ENCODE measurements at places on chromosomes 12 and 14.

- DNase-seq, result peak; percentile 48
Observed at GRCh38 chr12:65881965-65882413, 57.7 kb downstream of the HMGA2 start.

GRCh38 chr12:46494424-46494823 lies 121.9 kb upstream of the SLC38A2 start:
- no peak for DNase-seq

GRCh38 chr12:46562625-46563225 lies 190.2 kb upstream of the SLC38A2 start:
- no peak for DNase-seq

GRCh38 chr12:22759769-22760674 lies 135.1 kb downstream of the ETNK1 start:
- no peak for DNase-seq

- no peak for DNase-seq
Observed at GRCh38 chr14:102573591-102574046, 18.8 kb upstream of the RCOR1 start.

GRCh38 chr12:56104815-56105608 lies 653 bp downstream of the PA2G4 start:
- DNase-seq, result no peak

- DNase-seq, result no peak
Observed at GRCh38 chr12:40185303-40185693, 39.5 kb upstream of the LRRK2 start.

DNA sequence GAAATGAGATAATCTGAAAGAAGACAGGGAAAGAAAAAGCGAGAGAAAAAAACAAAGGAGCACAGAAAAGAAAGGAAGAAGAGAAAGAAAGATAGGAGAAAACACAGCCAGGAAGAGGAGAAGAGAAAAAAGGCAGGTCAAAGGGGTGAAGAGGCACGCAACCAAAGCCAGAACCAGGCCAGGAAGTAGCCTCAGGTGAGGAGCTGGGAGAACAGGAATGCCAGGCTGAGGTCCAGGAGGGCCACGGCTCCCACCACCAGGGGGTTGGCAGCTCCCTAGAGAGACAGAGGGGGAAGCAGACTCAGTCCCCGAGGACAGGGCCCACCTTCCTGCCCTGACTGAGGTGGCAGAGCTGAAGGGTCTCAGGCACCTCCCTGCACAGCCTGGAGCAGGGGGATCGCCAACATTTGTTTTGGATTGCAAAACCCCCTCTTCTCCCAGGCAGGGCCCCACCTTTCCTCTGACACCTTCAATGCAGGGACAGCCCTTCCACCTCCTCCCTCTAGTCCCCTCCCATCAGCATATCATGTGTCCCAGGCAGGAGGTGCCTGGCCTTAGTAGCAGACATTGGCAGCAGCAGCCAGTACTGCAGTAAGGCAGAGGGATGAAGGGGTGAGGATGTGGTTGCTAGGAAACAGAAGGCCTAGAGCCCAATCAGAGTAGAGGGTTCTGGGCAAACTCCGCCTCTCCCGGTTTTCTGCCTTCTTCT lies 2.0 kb upstream of the AP1G2 start:
- peak; percentile 57 for DNase-seq

DNA sequence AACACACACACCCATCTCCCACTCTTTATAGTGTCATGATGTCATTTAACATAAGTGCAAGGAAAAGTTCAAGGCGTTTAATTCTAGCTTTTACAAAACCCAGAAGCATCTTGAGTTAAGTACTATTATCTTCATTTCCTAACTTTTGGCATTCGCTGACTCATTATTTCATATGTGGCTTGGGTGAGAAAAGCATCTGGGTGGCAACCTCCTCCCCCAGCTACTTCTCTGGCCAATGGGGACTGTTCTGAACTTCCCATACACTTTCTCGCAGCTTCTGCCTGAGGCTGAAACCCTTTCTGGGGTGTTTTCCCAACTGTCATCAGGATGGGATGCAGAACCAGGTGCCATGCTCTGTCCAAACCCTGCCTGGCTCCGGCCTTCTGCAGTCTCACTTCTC lies 2.8 kb upstream of the MARK3 start:
- no peak for DNase-seq

GRCh38 chr12:38448991-38449390 lies 132.4 kb downstream of the ALG10B start:
- no peak for DNase-seq

DNA sequence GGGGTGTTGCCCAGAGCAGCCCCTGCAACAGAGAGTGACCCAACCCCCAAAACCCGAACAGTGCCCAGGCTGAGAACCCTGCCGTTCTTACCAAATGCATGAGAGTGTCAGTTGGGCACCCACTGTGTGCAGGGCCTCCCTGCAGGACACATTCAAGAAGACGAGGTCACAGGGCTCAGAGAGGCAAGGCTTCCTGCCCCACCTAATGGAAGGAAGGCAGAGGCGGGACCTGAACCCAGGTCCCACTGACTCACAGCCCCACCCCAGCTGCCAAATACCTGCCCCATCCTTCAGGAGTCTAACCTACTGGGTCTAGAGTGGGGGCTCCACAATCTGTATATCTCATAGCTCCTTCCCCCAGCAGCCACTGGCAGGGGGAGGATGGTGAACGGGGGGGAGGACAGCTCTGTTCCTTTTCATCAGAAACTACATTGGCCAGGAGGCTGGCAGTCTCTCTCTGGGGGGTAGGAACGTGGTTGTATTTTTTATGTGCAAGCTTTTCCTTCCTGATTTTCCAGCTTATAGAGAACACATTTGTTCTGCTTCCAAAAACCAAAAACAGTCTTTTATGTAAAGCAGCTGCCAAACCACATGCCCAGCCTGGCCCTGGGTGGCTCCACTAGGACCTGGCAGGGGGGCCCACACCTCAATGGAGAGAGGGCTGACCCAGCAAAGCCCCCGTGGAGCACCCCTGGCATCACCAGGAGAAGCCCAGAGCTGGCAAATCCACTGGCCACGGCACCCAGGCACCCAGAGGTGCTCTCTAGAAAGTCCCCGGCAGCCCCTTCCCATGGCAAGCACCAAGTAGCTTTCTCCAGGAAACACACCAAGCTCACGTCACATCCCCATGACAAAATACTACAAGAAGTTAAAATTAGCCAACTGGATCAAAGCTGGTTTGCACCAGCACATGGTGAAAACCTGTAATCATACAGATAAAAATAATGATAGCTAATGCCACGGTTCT lies 17.0 kb downstream of the NCOR2 start:
- DNase-seq, result no peak

DNA sequence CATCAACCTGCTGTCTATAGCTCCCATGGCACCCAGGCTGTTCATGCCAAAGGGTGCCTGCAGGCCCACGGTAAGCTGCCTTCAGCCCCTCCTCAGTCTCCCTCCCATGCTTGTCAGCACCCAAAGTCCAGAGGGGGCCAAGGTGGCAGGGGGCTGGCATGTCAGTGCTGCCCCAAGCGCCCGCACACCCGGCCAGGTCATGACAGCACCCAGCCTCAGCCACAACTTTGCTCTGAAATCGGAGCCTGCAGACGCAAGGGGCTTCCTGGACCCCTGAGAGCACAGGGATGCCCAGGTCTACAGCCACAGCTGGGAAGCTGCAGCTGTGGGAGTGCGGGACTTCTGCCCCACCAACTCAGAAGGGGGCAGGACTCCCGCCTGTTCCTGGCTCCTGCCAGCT lies 28.5 kb upstream of the PAPLN start:
- no peak for DNase-seq

GRCh38 chr14:85027681-85028370 lies 502.1 kb upstream of the FLRT2 start:
- DNase-seq, result no peak

DNA sequence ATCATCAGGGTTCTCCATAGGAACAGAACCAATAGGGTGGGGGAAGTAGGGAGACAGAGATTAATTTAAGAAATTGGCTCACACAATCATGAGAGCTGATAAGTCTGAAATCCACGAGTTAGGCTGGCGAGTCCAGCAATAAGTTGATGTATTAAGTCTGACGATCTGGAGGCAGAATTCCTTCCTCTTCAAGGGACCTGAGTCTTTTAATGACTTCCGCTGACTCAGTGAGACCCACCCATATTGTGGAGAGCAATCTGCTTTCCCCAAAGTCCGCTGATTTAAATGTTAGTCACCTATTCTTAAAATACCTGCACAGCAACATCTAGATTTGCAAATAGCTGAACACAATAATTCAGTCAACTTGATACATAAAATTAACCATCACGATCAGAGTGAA lies 97.8 kb downstream of the SPTSSA start:
- no peak for DNase-seq

GRCh38 chr14:51500776-51501175 lies 150.9 kb upstream of the FRMD6 start:
- no peak for DNase-seq

- no peak for DNase-seq
Observed at GRCh38 chr12:74641694-74642093, 104.1 kb downstream of the ATXN7L3B start.

DNA sequence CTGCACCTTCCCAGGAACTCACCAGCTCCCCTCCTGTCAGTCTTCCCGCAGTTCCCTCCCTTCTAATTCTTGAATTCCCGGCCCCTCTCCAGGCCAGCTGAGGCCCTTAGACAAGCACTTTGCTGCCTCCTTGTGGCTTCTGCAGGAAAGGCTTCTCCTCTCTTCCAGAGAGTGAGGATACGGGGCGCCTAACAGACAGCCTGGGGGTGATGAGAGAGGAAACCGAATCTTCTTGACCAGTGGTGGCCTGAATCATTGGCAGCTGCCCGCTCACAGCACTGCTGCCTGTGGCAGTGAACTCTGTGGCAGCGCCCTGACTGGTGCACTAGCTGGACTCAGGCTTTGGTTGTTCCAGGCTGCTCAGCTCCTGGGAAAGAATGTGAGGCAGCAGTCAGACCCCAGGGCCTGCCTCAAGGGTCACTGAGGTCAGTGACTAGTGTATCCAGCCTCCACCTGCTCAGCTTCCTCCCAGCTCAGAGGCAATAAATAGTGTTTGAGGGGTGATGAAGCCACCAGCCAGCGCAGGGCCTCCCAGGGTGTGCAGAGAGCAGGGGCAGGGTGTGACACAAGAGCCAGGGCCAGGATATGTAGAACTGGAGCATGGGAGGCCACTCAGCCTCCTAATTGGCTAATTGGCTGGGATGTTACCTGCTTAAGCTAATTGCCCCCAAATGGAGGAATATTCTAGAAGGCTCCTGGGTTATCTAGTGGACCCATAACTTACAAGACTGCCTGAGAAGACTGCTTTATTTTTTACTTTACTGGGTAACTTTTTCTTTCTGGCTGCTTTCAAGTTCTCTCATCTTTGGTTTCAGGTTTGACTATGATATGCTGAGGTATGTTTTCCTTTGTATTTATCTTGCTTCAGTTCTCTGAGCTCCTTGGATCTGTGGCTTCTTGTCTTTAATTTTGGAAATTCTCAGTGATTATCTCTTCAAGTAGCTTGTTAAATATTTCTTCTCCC lies 12.9 kb upstream of the MCRS1 start:
- no peak for DNase-seq

GRCh38 chr14:89730687-89731086 lies 223.8 kb downstream of the EFCAB11 start:
- no peak for DNase-seq

DNA sequence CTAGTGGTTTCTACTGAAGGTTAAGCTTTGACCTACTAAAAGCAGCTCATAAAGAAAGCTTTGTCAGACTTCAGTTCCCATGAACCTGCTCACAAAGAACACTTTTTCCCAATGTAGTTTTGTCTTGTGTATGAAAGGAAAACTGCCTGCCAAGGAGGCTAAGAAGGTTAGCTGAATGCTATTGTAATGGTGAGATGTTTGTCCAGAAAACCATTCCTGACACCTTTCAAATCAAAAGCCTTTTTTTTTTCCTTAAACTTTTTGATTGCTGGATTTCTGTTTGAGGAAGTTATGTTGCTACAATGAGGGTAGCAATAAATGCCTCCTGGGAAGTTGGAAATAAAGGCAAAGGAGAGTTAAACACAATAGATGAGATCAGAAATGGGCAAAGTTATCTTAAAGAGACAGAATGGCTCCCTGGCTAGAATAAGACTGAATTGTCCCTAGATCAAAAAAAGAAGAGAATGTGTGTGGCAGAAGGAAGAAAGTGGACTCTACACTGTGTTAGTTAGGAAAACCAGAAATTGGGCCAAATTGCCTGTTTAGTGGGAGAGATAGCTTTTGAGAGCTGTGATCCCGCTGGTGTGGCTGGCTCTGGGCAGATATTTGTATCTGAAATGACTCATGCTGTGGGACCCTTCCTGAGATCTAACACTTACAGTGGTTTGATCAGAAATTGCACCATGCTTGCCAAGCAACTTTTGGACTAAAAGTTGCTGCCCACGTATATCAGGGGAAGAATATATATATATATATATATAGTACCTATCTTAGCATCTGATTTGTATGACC lies 27.5 kb downstream of the TECPR2 start:
- no peak for DNase-seq

- no peak for DNase-seq
Observed at GRCh38 chr12:15544589-15544988, 222.3 kb downstream of the PTPRO start.

GRCh38 chr14:76413962-76414600 lies 38.1 kb downstream of the ESRRB start:
- no peak for DNase-seq

GRCh38 chr12:11513288-11513687 lies 117.9 kb upstream of the PRB2 start:
- no peak for DNase-seq

GRCh38 chr14:71665157-71665556 lies 267.1 kb upstream of the RGS6 start:
- DNase-seq, result no peak

DNA sequence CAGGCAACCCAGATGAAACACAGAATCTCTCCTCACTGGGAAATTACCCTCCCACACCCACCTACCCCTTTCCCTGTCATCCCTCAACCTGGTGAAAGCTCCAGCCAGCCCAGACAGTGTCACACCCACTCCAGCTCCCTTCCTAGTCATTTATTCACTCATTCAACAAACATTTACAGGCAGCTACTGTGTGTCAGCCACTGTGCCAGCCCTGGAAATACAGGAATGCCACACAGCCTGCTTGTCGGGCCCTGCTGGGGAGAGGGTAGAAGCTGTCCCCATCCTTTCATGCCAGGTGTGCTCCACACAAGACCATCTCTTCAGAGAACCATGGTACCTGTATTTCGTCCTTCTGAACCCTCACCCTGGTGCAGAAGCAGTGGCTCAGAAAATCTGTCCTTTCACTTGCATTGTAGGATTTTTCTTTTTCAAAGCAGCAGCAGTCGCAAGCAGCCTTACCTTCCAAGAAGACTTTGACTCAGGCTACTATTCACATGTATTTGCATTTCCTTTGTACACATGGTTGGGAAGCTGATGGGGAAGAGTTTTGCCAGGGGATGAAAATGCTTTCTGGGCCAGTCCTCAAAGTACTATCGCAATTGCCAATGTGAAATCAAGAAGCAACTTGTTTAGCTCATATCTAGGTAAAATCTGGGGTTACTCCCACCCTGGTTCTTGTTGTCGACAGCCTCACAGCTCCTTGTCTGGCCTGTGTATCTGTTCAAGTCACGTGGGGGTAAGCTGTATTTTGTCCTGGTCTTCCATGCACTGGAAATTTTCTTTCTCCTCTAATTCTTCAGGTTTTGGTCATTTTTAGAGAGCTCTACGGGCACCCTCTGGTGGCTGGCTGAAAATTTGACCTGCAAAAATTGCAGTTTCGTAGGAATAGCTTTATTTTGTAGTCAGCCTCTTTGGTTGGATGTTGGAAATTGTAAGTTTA lies 147.4 kb upstream of the EGLN3 start:
- peak; percentile 20 for DNase-seq
